A549 treated with dexamethasone at 1 μM for 4 hours (cell line): ENCODE measurements at places on chromosomes 6 and 20. TPM values are rescaled to one million over a fixed set of nuclear protein-coding genes. Genes with fewer than 3 reads are reported as not detected.

Gene ACTR5
- 7.8 to 10.0 TPM (median 9.4 TPM) in 5 replicates for total RNA-seq

Gene RIPOR2
- total RNA-seq: 0.47 to 0.80 TPM (median 0.64 TPM) in 5 replicates

Gene HAO1
- not detected in 5 replicates for total RNA-seq

Gene BEND6
- total RNA-seq: 0.82 to 1.4 TPM (median 1.2 TPM) in 5 replicates

Gene FILIP1
- total RNA-seq: 0.22 to 0.40 TPM (median 0.35 TPM) in 5 replicates

Gene C20orf144
- 0.08 to 0.15 TPM (median 0.09 TPM) in 5 replicates for total RNA-seq

Gene AARS2
- total RNA-seq: 5.2 to 8.1 TPM (median 6.9 TPM) in 5 replicates

Gene MMS22L
- total RNA-seq: 9.9 to 15.1 TPM (median 13.0 TPM) in 5 replicates

Gene PGC
- 0.09 to 0.14 TPM (median 0.10 TPM) in 3 of 5 replicates, not detected in the others for total RNA-seq

Gene LAMA4
- total RNA-seq: 1.3 to 1.9 TPM (median 1.4 TPM) in 5 replicates

Gene GTF2H4
- 17.2 to 21.4 TPM (median 19.3 TPM) in 5 replicates for total RNA-seq

Gene SLC32A1
- 0.04 TPM in 1 of 5 replicates, not detected in the others for total RNA-seq

Gene SPATS1
- not detected in 5 replicates for total RNA-seq

Gene MATN4
- 0.03 to 0.14 TPM (median 0.07 TPM) in 5 replicates for total RNA-seq

Gene CLVS2
- total RNA-seq: 0.07 to 0.27 TPM (median 0.20 TPM) in 5 replicates

Gene TREML1
- total RNA-seq: not detected in 5 replicates

Gene GSTA3
- not detected in 5 replicates for total RNA-seq

Gene CFAP206
- total RNA-seq: 0.31 to 0.57 TPM (median 0.38 TPM) in 5 replicates

Gene LTB
- 0.20 to 0.46 TPM (median 0.32 TPM) in 5 replicates for total RNA-seq

Gene DEFB124
- total RNA-seq: 0.21 to 0.72 TPM (median 0.35 TPM) in 4 of 5 replicates, not detected in the other

Gene SMPD2
- total RNA-seq: 11.5 to 15.4 TPM (median 14.7 TPM) in 5 replicates

Gene PHACTR3
- total RNA-seq: 0.40 to 0.73 TPM (median 0.49 TPM) in 5 replicates

Gene FAM162B
- 0.11 TPM in 1 of 5 replicates, not detected in the others for total RNA-seq

Gene MRAP2
- 1.0 to 1.9 TPM (median 1.5 TPM) in 5 replicates for total RNA-seq

Gene RGS17
- 4.2 to 7.3 TPM (median 6.5 TPM) in 5 replicates for total RNA-seq

Gene SAMD10
- not detected in 5 replicates for total RNA-seq

Gene NFS1
- 28.7 to 39.6 TPM (median 37.3 TPM) in 5 replicates for total RNA-seq

Gene SLC22A2
- total RNA-seq: 0.04 to 0.15 TPM (median 0.06 TPM) in 3 of 5 replicates, not detected in the others

Gene KHDC1L
- 0.25 to 0.41 TPM (median 0.28 TPM) in 3 of 5 replicates, not detected in the others for total RNA-seq

Gene C6orf120
- total RNA-seq: 12.1 to 15.5 TPM (median 13.5 TPM) in 5 replicates

Gene FLOT1
- total RNA-seq: 74.1 to 99.1 TPM (median 94.5 TPM) in 5 replicates

Gene PCED1A
- 16.9 to 28.7 TPM (median 26.2 TPM) in 5 replicates for total RNA-seq

Gene HDGFL1
- not detected in 5 replicates for total RNA-seq

Gene RHAG
- 0.07 TPM in 1 of 5 replicates, not detected in the others for total RNA-seq

Gene PRPF6
- total RNA-seq: 47.9 to 59.1 TPM (median 58.3 TPM) in 5 replicates

Gene GMPR
- 3.5 to 5.4 TPM (median 4.4 TPM) in 5 replicates for total RNA-seq

Gene B3GALT4
- 0.44 to 0.85 TPM (median 0.71 TPM) in 5 replicates for total RNA-seq

Gene TRERF1
- 5.3 to 10.3 TPM (median 9.3 TPM) in 5 replicates for total RNA-seq

Gene FRK
- 1.1 to 2.0 TPM (median 1.6 TPM) in 5 replicates for total RNA-seq

Gene MOG
- not detected in 5 replicates for total RNA-seq

Gene GCM1
- 0.05 to 0.07 TPM in 2 of 5 replicates, not detected in the others for total RNA-seq

Gene SMIM29
- 16.3 to 21.8 TPM (median 21.1 TPM) in 5 replicates for total RNA-seq

Gene ADIG
- total RNA-seq: not detected in 5 replicates

Gene ANGPT4
- 0.02 to 0.04 TPM (median 0.03 TPM) in 4 of 5 replicates, not detected in the other for total RNA-seq

Gene EYA2
- 2.2 to 3.2 TPM (median 2.6 TPM) in 5 replicates for total RNA-seq

Gene TINAG
- 0.14 TPM in 1 of 5 replicates, not detected in the others for total RNA-seq

Gene PHF3
- 9.2 to 13.5 TPM (median 11.9 TPM) in 5 replicates for total RNA-seq

Gene CD2AP
- 11.9 to 17.9 TPM (median 15.1 TPM) in 5 replicates for total RNA-seq

Gene IL17A
- not detected in 5 replicates for total RNA-seq

Gene TRIM15
- not detected in 5 replicates for total RNA-seq

Gene C6orf163
- total RNA-seq: 0.09 to 0.32 TPM (median 0.22 TPM) in 5 replicates

Gene MAFB
- 0.19 to 0.37 TPM (median 0.28 TPM) in 5 replicates for total RNA-seq

Gene SMOC2
- total RNA-seq: 0.07 TPM in 1 of 5 replicates, not detected in the others

Gene TMEM217
- 0.35 to 1.1 TPM (median 0.60 TPM) in 5 replicates for total RNA-seq

Gene FERMT1
- total RNA-seq: 13.8 to 16.2 TPM (median 14.4 TPM) in 5 replicates

Gene CTCFL
- 0.02 to 0.06 TPM (median 0.03 TPM) in 4 of 5 replicates, not detected in the other for total RNA-seq

Gene OPRM1
- total RNA-seq: not detected in 5 replicates

Gene MAP7
- total RNA-seq: 18.8 to 29.1 TPM (median 25.7 TPM) in 5 replicates

Gene MCHR2
- not detected in 5 replicates for total RNA-seq

Gene CST3
- 254 to 378 TPM (median 361 TPM) in 5 replicates for total RNA-seq
